Stimulated activated CD8-positive, alpha-beta memory T cell treated with anti-CD3 and anti-CD28 coated beads, Interleukin-4, amount 100 ng/mL, for 24 hours (primary cell): ENCODE measurements at places on chromosomes 4 and X.

GRCh38 chr4:112069110-112069509 is 76.1 kb upstream of the FAM241A start:
- no peak for DNase-seq

DNA sequence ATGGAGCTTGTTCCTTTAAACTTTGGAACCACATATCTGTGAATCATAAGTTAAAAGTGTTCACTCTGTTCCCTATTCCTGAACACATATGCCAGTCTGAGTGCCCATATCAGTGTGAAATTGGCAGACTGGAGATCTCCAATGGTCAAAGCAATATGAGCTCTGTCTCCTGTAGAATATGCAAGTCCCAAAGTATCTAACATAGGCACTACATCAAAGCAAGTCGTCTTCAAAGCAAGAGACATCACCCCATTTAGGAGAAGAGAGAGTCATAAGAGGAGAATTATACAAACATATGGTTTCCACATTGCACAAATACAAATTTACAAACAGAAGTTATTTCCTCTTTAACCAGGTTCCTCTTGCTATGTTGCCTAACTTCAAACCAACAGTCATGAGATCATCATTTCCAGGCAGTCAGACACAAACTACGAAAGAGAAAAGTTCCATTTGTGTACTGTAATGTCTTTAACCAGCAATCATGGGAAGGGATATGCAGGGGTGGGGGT is 9.9 kb upstream of the GK start:
- no peak for DNase-seq

GRCh38 chr4:17063888-17064287 is 165.4 kb upstream of the LDB2 start:
- no peak for DNase-seq

DNA sequence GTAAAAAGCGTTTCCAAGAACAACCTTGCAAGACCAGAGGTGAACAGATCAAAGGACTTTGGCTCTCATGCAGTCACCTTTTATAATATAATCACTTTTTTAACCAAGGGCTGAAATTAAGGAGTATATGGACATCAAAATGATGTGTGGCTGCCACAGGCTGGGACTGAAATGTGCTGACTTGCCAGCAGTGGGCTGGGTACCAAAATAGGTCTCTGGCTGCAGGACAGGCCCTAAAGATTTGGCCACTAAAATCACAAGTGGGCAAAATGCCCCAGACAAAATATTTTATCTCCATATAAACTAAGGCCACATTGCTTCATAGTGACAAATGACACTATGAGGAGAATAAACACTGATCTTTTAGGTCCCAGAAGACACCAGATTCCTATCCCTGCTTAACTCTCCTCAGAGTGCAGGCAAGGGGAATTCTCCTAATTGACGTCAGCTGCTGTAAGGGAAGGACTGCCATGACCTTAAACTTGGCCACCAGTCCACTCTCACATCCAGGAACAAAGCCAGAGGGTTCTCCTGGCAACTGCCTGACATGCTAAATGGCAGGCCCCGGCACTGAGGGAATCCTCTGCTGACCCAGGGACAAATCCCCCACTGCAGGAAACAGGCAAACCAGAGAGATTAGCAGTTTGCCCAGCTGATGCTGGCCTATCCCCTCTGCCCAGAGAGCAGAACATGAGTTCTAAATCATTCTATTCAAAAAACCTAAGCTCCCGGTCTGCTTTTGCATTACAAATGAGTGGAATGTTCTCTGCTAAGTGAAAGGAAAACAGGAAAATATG is 155.8 kb downstream of the PPP3CA start:
- no peak for DNase-seq

DNA sequence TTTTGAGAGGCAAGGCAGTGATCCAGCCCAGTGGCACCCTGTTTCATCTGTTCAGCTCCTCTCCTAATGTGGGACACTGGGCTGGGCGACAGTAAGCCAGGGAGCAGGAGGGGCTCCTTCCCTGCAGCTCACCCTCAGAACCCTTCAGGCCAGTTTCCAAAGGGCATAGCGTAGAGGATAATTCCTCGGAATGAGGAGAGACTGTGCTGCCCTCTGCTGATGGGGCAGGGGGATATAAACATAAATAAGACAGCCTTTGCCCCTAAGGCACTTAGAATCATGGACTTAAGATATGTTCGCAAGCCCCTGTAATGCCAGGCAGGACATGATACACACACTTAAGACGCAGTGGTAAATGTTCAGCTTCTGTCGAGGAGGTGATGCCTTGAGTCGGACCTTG is 27.9 kb upstream of the ZNF185 start:
- no peak for DNase-seq

GRCh38 chr4:7657545-7658297 is 223.0 kb upstream of the PSAPL1 start:
- DNase-seq, result no peak
